Left colon (tissue), 2 donors: ENCODE measurements at places on chromosomes 2 and 18. TPM values are rescaled to one million over a fixed set of nuclear protein-coding genes. Genes with fewer than 3 reads are reported as not detected.

DNA sequence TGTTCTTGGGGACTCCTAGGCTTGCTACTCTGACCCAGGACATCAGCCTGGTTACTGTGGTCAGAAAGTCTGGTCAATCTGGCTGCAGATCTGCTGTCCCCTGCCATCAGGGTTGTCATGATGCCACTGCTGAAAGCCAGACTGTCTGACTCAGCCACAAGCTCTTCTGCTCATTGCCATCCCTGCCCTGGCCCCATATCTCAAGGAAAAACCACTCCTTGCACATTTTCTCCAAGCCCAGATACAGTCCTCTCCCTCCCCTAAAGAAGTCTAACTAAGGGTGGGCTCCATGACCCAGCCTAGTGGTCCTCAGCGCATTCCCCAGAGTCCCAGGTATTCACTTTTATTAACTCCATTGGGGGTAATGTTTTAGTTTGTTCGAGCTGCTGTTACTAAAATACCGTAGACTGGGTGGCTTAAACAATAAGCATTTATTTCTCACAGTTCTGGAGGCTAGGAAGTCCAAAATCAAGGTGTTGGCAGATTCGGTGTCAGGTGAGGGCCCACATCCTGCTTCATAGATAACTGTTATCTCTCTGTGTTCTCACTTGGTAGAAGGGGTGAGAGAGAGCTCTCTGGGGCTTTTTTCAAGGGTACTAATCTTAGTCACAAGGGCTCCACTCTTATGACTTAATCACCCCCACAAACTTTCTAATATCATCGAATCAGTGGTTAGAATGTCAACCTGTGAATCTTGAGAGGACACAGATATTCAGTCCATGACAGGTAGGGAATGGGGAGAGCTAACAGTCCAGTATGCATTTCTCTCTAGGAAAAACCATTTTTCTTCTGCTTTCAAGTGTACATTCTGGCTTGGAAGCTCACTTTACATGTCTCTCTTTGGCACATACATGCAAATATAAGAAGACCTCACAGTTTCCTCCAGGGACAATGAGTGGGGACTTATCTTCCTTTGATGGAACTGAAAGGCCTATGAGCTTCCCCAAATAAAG is 94.8 kb upstream of the CXCR4 start:
- DNase-seq, result no peak

GRCh38 chr2:174332217-174332963 is 2.4 kb upstream of the SP9 start:
- no peak for DNase-seq

- no peak for DNase-seq
These were observed 589.2 kb upstream of the SALL3 start for GRCh38 chr18:78390348-78390951.

GRCh38 chr2:189465076-189465475 is 23.8 kb downstream of the WDR75 start:
- DNase-seq, result no peak

DNA sequence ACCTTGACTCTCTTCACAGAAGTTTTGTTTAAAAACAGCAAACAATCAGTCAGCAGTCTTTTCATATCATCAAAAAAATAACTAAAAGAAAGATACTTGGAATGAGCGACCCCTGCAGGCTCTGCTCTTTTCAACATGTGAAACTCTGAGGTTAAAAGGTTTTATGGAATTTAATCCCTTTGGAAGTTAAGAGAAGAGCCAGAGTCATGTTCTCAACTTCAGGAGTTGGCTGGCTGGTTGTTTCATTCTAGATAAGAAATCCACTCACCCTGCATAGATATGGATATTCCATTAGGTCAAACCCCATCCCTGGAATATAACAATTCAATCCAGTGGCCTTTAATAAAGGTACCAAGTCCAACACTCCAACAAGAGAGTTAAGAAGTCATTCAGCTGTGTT is 115.6 kb upstream of the RMDN2 start:
- DNase-seq, result peak; percentile 67

Gene TXNL1
- 53.3 TPM for total RNA-seq

Gene CCDC138
- total RNA-seq, result 4.2 TPM

- DNase-seq, result no peak
These were observed 11.1 kb downstream of the CLUL1 start for GRCh38 chr18:607930-608329.

DNA sequence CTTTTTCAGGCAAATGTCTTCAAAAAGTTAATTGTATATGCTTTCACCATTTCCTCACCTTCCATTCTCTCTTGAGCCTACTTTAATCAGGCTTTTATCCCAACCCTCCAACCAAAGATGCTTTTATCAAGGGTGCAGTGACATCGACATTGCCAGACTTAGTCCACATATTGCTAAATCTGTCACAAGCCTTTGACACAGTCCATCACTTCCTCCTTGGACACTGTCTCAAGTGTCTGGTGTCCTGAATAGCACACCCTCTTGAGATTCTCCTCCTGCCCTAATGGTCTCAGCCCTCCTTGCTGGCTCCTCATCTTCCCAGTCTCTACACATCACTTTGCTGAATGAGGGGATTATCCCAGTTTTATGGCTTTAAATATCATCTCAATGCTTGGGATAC is 147.5 kb upstream of the SLC39A10 start:
- no peak for DNase-seq

DNA sequence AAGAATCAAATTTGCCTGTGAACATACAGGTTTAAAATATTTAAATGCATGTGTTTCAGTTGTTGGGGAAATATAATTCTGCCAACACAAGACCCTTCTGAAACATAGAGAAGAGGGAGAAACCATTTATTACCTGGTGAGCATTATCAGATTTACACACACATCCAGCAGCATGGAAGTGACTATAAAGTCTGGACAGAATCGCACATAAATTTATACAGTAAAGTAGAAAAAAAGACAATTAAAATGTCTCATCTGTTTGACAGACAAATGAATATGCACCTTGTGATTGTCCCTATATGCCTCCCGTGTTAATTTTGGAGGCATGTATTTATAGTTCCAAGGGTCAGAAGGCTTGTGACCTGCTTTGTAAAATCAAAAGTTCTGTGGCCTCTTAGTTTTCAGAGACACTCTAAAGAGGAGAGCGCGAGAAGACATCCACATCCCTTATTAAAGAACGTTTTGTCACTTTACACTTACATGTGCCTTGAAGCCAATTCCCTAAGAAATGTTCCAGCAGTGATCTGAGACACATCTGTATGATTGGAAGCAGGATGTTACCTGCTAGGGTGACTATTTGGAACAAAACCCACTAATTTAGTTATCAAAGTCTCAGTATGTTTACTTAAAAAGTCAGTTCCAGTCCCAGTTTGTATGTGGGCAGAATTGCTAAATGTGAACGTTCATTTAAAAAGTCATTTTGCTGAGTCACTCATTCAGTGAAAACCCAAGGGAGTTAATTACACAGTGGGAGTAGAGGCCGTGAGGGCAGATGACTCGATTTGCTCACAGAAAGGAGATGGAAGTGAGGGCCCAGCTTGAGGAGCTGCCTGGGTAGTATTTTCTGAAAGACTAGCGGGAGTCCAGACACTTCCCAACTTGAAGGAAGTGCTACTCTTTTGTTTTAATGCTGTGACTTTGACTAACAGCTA is 527.6 kb upstream of the MEX3C start:
- DNase-seq, result no peak

- no peak for DNase-seq
These were observed 114.0 kb downstream of the NEDD4L start for GRCh38 chr18:58158008-58158407.

DNA sequence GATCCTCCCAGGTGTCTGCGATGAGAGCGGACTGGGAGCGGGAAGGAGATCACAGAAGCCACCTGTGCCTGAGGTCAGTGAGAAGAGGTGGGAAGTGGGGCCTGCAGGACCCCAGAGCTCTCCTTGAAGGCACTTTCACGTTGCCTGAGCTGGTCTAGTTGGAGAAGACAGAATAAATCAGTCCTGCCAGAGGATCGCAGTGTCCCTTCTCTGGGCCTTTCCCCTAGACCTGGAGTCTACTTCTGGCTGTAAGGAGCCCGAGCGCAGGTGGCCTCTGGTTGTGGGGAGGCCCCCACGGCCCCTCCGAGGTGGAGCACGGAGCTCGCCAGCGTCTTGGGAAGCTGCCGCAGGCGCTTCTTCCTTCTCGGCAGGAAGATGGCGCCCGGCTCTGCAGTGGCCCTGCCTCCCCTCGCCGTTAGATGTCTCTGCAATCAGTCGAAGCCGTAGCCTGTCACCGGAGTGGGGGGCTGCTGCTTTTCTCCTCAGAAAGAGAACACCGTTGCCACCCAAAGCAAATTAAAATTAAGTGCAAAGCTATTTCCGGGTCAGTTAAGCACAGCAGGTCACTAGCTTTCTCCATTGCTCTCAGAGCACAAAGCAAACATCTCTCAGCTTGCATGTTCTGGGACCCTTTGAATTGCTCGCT is 212.0 kb upstream of the MYT1L start:
- DNase-seq, result no peak

Gene G6PC2
- 0.31 TPM for total RNA-seq

Gene PLGLB1
- 1.6 TPM for total RNA-seq

- DNase-seq, result no peak
These were observed 17.4 kb downstream of the FBLN7 start for GRCh38 chr2:112155331-112156151.
